HFFc6 (cell line): ENCODE measurements at places on chromosomes 2 and 18. TPM values are rescaled to one million over a fixed set of nuclear protein-coding genes. Genes with fewer than 3 reads are reported as not detected.

DNA sequence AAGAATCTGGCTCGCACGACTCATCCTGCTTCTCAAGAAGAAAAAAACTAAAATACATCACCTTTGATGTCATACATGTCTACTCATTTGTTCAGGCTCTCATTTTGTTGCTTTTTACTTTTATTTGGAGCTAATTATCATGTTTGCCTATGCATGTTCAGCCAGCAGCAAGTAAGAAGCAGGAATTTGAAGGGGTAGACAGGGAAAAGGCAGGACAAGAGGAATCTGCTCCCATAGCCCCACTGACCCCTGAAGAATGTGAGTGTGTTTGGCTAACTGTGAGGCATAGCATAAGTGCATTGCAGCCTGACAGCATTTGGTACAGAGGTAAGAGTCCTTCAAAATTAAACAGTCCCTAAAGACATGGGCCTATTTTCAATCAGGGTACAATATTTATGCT lies 72.7 kb downstream of the NYAP2 start:
- H3K27me3 ChIP-seq, result no peaks in the 10 kb centered on the region; the same call in 1 of the 2 replicates
- peaks cover 14% of the 10 kb centered on the region for H3K4me1 ChIP-seq
- H3K27ac ChIP-seq, result no peak overlapping the region
- no peak for DNase-seq
- H3K36me3 ChIP-seq, result no peaks in the 10 kb centered on the region

DNA sequence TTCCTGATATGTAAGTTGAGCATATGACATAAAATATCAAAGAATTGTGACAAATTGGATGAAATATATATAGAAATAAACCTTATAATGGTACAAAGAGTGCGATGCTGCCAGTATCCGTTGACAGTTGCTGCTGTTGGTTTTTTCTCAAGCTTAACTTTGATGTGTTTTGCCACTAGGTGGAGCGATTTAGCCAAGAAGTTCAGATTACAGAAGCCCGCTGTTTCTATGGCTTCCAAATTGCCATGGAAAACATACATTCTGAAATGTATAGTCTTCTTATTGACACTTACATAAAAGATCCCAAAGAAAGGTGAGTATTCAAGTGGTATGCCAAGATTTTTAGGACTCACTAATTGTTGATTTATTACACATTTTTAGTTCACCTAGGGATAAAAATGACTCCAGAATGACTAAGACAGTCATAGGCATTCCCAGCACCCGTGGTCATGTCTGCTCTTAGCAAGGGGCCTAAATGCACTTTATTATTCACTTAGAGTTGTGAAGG lies 2.1 kb downstream of the RRM2 start:
- H3K27me3 ChIP-seq, result peaks cover 1% of the 10 kb centered on the region; the same call in 1 of the 2 replicates
- peak; percentile 76 for DNase-seq
- peaks cover 28% of the 10 kb centered on the region for H3K36me3 ChIP-seq
- H3K4me1 ChIP-seq, result peaks cover 58% of the 10 kb centered on the region

DNA sequence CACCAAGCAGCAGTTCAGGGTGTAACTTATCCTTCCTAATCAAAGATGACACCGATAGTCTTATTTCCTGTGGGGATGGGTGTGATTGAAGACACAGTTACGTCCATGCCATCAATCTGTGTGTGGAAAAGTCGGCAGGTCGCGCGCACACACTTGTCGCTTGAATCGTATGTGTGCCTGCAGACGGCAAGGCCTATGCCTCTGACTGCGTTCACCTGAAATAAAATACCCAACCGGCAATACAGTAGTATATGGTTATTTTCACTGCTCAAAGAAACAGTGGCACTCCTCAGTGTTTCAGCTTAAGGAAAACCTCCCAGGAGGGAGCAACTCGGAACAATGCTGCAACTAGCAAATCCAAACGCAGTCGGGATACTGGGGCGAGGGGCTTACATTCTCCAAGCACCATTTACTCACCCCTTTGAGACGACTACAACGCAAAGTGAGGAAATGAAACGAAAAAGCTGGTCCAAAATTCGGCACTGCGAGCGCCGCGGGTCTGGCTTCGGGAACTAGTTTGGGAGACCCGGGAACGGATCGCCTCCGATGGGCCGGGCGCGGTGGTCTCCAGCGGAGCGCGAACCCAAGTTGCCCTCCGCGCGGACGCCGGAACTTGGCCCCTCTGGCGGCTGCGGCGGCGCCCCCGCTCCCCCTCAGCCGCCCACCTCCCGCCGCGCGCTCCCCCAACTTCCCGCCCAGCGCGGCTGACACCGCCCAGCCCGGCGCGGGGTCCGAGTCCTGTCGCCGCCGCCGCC lies 675 bp downstream of the PRKD3 start:
- H3K27ac ChIP-seq, result peak overlapping the region; percentile 88
- peak; percentile 23 for DNase-seq
- peaks cover 11% of the 10 kb centered on the region for H3K36me3 ChIP-seq
- H3K4me3 ChIP-seq, result peak overlapping the region; percentile 90
- H3K4me1 ChIP-seq, result peaks cover 61% of the 10 kb centered on the region

- no peak for DNase-seq
- no peaks in the 10 kb centered on the region for H3K36me3 ChIP-seq
- no peaks in the 10 kb centered on the region for H3K4me1 ChIP-seq
- no peak overlapping the region for H3K27ac ChIP-seq
- H3K27me3 ChIP-seq, result no peaks in the 10 kb centered on the region; the same call in 1 of the 2 replicates
- H3K4me3 ChIP-seq, result no peak overlapping the region
Observed at GRCh38 chr18:78460558-78460957, 519.1 kb upstream of the SALL3 start.

DNA sequence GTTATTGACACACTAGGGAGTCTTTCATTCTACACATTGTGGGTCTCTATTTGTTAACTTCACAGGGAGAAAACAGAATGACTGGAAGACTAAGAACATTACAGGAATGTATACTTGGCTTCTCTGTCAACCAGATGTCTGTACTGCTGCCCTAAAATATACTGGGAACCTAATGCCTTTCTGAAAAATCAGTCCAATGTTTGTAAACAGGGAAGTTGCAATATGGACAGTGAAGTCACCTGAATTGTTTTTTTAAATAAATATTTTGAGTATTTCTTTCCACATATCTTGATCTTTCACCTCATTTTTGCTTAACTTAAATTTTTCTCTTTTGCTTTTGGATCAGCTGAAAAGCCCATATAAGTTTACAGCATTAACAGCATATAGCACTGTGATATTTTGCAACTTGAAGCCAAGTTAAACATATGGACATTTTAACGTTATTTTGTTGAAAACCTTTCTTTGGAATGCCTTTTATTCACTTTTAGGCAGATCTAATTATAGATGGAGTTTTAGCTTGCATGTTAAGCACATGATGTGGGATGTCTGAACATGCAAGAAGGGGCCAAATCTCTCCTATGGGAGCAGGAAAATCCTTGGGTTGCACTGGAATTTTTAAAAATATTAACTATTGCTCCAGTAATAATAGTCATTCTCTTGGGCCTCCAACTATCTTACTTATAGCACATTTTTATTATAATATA lies 137.7 kb upstream of the TWIST2 start:
- H3K4me1 ChIP-seq, result no peaks in the 10 kb centered on the region
- no peaks in the 10 kb centered on the region for H3K36me3 ChIP-seq
- H3K27ac ChIP-seq, result no peak overlapping the region
- DNase-seq, result no peak

- H3K4me3 ChIP-seq, result peak overlapping the region; percentile 26
- H3K27ac ChIP-seq, result peak overlapping the region; percentile 42
- peaks cover 92% of the 10 kb centered on the region for H3K4me1 ChIP-seq
- DNase-seq, result no peak
- H3K36me3 ChIP-seq, result peaks cover 55% of the 10 kb centered on the region
- no peaks in the 10 kb centered on the region for H3K27me3 ChIP-seq
Observed at GRCh38 chr2:55035716-55036115, 14.5 kb downstream of the RTN4 start.

DNA sequence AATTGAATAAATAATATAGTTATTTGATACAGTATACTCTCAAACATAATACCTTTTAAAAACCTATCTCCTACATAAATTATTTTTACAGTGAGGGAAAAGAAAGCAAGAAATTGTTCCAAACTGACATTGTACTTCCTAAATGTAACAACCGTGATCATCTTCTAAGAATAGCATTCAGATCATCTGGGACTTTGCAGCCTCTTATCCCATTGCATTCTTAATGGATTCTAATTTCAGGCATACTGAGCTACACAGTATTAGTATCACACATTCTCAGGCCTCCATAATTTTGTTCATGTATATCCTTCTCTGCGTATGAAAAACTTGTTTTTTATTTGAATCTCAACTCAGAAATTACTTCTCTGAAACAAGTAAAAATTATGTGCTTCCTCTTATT lies 1134.7 kb upstream of the CDH2 start:
- H3K27ac ChIP-seq, result no peak overlapping the region
- H3K4me1 ChIP-seq, result no peaks in the 10 kb centered on the region
- H3K4me3 ChIP-seq, result no peak overlapping the region
- H3K36me3 ChIP-seq, result no peaks in the 10 kb centered on the region
- H3K27me3 ChIP-seq, result no peaks in the 10 kb centered on the region
- DNase-seq, result no peak

- no peak overlapping the region for H3K4me3 ChIP-seq
- H3K27me3 ChIP-seq, result no peaks in the 10 kb centered on the region; the same call in 1 of the 2 replicates
- H3K4me1 ChIP-seq, result no peaks in the 10 kb centered on the region
Observed at GRCh38 chr2:142688856-142689605, 188.4 kb upstream of the KYNU start.

- H3K27ac ChIP-seq, result no peak overlapping the region
- DNase-seq, result no peak
- no peak overlapping the region for H3K4me3 ChIP-seq
- H3K27me3 ChIP-seq, result no peaks in the 10 kb centered on the region
Observed at GRCh38 chr2:11222845-11223244, 67.6 kb downstream of the SLC66A3 start.

GRCh38 chr18:74468547-74469061 lies 11.5 kb upstream of the DIPK1C start:
- no peaks in the 10 kb centered on the region for H3K36me3 ChIP-seq
- no peak overlapping the region for H3K27ac ChIP-seq
- H3K27me3 ChIP-seq, result peaks cover 4% of the 10 kb centered on the region

GRCh38 chr18:48197819-48198218 lies 211.4 kb downstream of the ZBTB7C start:
- H3K27ac ChIP-seq, result no peak overlapping the region
- no peaks in the 10 kb centered on the region for H3K4me1 ChIP-seq
- H3K4me3 ChIP-seq, result no peak overlapping the region
- H3K27me3 ChIP-seq, result peaks cover 44% of the 10 kb centered on the region

GRCh38 chr2:141534666-141535362 lies 596.0 kb downstream of the LRP1B start:
- no peak for DNase-seq
- H3K36me3 ChIP-seq, result no peaks in the 10 kb centered on the region
- H3K4me3 ChIP-seq, result no peak overlapping the region
- H3K27ac ChIP-seq, result no peak overlapping the region
- no peaks in the 10 kb centered on the region for H3K27me3 ChIP-seq

GRCh38 chr2:6237039-6237660 lies 545.0 kb downstream of the SOX11 start:
- H3K27ac ChIP-seq, result no peak overlapping the region
- no peaks in the 10 kb centered on the region for H3K4me1 ChIP-seq
- H3K27me3 ChIP-seq, result no peaks in the 10 kb centered on the region
- peaks cover 7% of the 10 kb centered on the region for H3K36me3 ChIP-seq
- no peak overlapping the region for H3K4me3 ChIP-seq

DNA sequence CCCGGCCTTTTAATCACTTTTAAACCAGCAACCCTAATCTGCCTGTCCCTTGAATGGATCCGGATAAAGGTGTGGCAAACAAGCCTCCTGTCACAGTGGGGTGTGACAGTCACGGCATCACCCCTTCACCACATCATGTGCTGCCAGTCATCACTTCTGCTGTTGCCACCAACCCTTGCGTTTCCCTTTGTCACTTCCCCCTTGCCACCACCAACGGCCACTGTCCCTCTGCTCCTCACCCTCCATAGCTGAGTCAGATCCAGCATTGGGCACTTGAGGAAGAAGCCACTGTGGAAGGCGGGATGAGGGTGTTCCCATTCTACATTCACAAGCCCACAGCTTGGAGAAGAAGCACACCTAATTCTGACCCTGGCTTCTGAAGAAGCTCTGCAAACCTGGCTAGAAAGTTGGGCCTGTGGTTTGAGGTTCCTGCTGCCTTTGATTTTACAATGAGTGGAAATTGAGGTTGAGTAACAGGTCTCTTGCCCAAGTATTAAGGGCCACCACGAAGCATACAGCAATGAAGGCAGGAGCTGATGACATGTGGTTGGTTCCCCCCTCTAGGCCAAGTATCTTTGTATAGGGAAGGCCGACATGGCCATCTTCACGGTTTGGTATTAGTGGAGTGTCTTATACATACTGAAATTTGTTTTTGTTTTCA lies 22.9 kb upstream of the DARS1 start:
- no peak overlapping the region for H3K27ac ChIP-seq
- no peak overlapping the region for H3K4me3 ChIP-seq
- H3K36me3 ChIP-seq, result no peaks in the 10 kb centered on the region
- H3K4me1 ChIP-seq, result peaks cover 38% of the 10 kb centered on the region
- H3K27me3 ChIP-seq, result peaks cover 10% of the 10 kb centered on the region
- DNase-seq, result no peak

GRCh38 chr2:75224636-75225094 lies 25.3 kb upstream of the TACR1 start:
- peaks cover 27% of the 10 kb centered on the region for H3K4me1 ChIP-seq
- no peak for DNase-seq
- H3K27ac ChIP-seq, result no peak overlapping the region
- peaks cover 2% of the 10 kb centered on the region; the same call in 1 of the 2 replicates for H3K27me3 ChIP-seq

DNA sequence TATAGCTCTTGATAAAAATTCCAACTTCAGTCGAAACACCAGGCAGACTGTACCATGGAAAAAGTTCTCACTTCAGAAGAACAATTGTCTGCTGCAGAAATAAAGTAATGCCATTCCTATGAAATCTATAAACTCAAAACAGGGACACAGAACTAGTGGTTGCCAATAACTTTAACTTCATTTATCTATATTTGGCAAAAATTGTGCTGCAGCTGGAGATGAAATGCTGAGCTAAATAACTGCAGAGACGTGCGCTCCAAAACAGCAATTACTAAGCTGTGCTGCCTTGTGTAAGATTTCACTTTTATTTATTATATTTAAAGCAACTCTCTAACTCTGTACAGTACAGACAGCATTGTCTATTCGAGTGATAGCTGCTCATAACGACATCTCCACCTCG lies 540.1 kb upstream of the ID2 start:
- peaks cover 41% of the 10 kb centered on the region for H3K4me1 ChIP-seq
- DNase-seq, result no peak
- H3K36me3 ChIP-seq, result no peaks in the 10 kb centered on the region
- H3K27me3 ChIP-seq, result no peaks in the 10 kb centered on the region; the same call in 1 of the 2 replicates
- no peak overlapping the region for H3K27ac ChIP-seq
- H3K4me3 ChIP-seq, result no peak overlapping the region

DNA sequence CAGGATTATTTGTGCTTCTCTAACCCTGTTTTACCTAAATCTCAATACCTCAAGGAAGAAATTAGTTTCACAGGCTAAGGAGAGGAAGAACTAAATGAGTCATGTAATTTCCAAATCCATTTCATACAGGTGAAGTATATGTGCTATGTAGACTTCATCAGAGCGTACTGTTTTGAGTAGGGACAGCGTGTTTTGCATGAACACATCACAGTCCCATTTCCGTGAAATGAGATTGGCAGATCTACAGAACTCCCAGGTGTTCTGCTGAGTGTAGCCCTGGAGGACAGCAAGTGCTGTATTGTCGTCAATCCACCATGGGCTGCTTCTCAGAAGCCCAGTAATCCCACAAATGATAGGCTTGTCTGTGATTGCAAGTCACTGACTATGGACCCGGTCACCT lies 97.7 kb downstream of the XRCC5 start:
- peaks cover 42% of the 10 kb centered on the region for H3K4me1 ChIP-seq
- no peak overlapping the region for H3K4me3 ChIP-seq
- no peak for DNase-seq
- H3K27ac ChIP-seq, result no peak overlapping the region

GRCh38 chr18:55265984-55266383 lies 306.7 kb upstream of the CCDC68 start:
- H3K4me1 ChIP-seq, result peaks cover 62% of the 10 kb centered on the region
- DNase-seq, result peak; percentile 78
- no peaks in the 10 kb centered on the region for H3K27me3 ChIP-seq
- H3K27ac ChIP-seq, result peak overlapping the region; percentile 89

Gene PKP4
- total RNA-seq, result 41.6 to 46.1 TPM (median 44.2 TPM) in 3 replicates

Gene CDKL4
- 0.17 to 1.1 TPM (median 0.54 TPM) in 3 replicates for total RNA-seq

Gene NDC80
- 11.8 to 27.6 TPM (median 25.6 TPM) in 3 replicates for total RNA-seq

Gene TUBB8B
- not detected in 3 replicates for total RNA-seq
